Right renal cortex interstitium (tissue), 3 donors: ENCODE measurements at places on chromosomes 13 and 19. TPM values are rescaled to one million over a fixed set of nuclear protein-coding genes. Genes with fewer than 3 reads are reported as not detected.
A peak's percentile ranks its signal among the peaks of the same experiment; 100 is the strongest.

DNA sequence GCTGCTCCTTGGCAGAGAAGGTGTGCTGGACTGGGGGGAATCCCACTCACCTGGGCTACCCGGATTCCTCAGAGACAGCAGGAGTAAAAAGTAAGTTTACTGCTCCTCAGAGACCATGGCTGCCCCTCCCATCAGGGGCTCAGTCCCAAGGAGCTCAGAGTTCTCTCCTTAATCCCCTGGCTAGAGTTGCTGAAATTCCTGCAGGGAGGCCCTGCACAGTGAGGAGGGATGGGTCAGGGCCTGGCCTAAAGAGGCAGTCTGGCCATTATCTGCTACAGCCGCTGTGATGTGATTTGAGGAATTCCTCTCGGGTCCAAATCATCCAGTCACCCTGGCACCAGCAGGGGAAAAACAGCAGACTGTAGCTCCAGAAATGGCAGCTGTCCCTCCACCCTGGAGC lies 502.5 kb downstream of the PCDH17 start:
- no peak for DNase-seq

GRCh38 chr13:38350114-38350617 lies 515 bp downstream of the UFM1 start:
- DNase-seq = no peak

DNA sequence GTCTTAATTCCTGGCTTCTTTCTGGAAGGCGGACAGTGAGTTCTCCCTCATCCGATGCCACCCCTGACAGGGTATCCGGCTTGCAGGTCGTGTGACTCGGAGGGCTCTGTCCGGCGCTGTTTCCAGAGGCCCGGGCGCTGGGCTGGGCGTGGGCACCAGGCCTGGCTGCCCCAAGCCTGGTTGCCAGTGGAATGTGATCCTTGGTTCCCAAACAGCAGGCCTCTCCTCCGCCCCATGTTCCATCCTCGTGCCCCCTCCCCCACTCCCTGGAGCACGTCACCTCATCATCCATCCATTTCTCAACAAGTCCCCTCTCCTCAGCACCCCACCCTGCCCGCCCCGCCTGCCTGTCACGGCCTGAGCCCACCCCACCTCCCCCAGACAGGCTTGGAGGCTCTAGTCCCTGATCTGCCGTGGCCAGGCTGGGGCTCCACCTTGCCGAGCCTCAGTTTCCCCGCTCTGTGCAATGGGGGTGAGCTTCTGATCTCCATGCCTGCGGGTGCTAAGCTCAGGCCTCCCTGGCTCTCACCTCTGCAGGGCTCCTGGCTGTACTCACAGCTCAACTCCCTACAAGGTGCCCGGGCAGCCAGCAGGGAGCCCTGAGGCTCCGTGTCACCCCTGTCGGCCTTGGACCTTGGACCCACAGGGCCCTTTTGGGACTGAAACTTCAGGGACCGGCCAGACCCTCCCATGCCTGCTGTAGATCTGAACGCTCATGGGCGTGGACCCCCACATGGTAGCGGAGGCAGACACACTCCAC lies 2.3 kb downstream of the TBXA2R start:
- DNase-seq = no peak

GRCh38 chr19:44212866-44213346 lies 574 bp downstream of the ZNF227 start:
- DNase-seq = peak; percentile 6

- DNase-seq = no peak
Observed at GRCh38 chr13:97422118-97423054, 11.6 kb upstream of the RAP2A start.

SPRED3 gene
- 1.1 TPM for polyA plus RNA-seq

DNA sequence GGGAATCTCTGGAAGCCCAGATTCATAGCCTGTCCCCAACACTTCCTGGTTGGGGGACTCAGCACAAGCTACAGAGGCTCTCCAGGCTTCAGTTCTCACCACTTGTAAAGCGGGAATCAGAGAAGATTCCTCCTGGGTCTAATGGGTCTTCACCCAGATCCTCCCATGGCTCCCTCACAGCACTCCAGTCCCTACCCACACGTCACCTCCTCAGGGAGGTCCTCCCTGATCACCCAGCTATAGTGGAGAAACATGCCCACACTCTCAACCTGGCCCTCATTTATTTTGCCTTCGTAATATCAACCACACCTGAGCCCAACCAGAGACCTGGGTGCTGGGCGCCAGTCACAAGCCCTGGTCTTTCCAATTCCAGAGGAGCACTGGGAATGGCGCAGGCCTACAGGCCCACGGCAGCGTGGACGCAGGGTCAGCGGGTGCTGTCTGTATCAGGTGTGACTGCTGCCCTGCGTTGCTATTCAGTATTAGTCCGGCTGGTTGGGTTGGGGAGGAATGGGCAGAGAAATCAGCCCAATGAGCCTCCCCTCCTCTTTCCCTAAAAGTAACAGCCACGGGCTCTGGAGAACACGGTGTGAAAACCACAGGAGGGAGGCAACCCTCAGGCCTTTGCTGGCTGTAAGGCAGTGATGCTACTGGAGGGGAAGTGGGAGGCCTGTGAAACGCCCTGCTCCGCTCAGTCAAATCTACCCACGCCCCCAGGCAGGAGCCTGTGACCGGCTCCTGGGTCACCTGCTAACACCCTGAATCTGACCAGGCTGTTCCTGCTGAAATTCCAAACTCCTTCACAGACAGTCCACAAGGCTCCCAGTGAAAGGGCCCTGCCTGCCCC lies 5.2 kb downstream of the AKT2 start:
- DNase-seq = no peak
